ENCODE measurements at places on chromosomes 7 and 10. TPM values are rescaled to one million over a fixed set of nuclear protein-coding genes. Genes with fewer than 3 reads are reported as not detected.
A peak's percentile ranks its signal among the peaks of the same experiment; 100 is the strongest.

The EIF3B gene
- total RNA-seq = 269 TPM

DNA sequence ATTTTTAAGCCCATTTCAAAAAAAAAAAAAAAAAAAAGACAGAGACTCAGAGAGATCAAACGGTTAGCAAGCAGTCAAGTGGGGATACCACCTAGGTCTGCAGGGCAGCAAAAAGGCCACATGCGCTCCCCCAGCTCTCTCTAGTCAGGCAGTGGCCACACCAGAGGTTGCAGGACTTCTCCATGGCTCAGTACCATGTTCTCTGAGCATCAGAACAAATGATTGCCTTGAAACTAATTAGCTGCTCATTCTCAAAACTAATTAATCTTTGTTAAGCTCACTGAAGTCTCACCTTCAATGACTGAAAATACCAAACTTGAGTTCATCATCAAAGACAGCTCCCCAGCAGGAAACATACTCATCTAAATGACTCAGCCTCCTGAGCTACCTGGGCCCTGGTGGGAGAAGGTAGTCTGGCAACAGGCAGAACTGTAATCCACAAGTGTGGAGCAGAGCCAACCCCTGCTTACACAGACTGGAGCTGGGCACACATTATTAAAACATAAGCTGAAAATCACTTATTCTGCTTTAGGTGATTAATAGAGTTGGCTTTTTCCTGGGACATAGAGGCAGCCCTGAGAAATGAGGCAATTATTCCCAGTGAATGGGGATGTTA is 319.6 kb downstream of the GRID1 start:
- no peak overlapping the region for H3K27ac ChIP-seq
- DNase-seq = no peak
- peaks cover 8% of the 10 kb centered on the region for H3K27me3 ChIP-seq
- no peak overlapping the region for H3K4me3 ChIP-seq

GRCh38 chr7:17488829-17489228 is 190.4 kb downstream of the AHR start:
- no peaks in the 10 kb centered on the region for H3K36me3 ChIP-seq
- H3K4me3 ChIP-seq = no peak overlapping the region
- no peak overlapping the region for H3K27ac ChIP-seq

The ARHGEF5 gene
- total RNA-seq = 8.0 TPM

- H3K27me3 ChIP-seq = peaks cover 7% of the 10 kb centered on the region
- no peak for DNase-seq
- no peak overlapping the region for H3K27ac ChIP-seq
- H3K4me1 ChIP-seq = no peaks in the 10 kb centered on the region
These were observed 139.9 kb upstream of the ZNF438 start for GRCh38 chr10:31171402-31172083.

- H3K36me3 ChIP-seq = peaks cover 3% of the 10 kb centered on the region
- no peak within 1 kb of the TSS for H3K27ac ChIP-seq
- H3K4me1 ChIP-seq = no peaks in the 10 kb centered on the region
- peaks cover 52% of the 10 kb centered on the region for H3K27me3 ChIP-seq
- no peak for DNase-seq
- no peak within 1 kb of the TSS for H3K4me3 ChIP-seq
These were observed at the start of gene CRTAC1 for GRCh38 chr10:98030093-98030821. Gene CRTAC1, minus strand, starts transcription at chr10:98030621. Its CDS starts 149 bp downstream, at chr10:98030472.

GRCh38 chr7:51038573-51038972 is 255.9 kb upstream of the GRB10 start:
- no peaks in the 10 kb centered on the region for H3K4me1 ChIP-seq
- no peak overlapping the region for H3K4me3 ChIP-seq
- H3K36me3 ChIP-seq = no peaks in the 10 kb centered on the region
- H3K27ac ChIP-seq = no peak overlapping the region
- H3K27me3 ChIP-seq = peaks cover 2% of the 10 kb centered on the region
- DNase-seq = no peak

The CHAT gene
- total RNA-seq = 0.54 TPM

DNA sequence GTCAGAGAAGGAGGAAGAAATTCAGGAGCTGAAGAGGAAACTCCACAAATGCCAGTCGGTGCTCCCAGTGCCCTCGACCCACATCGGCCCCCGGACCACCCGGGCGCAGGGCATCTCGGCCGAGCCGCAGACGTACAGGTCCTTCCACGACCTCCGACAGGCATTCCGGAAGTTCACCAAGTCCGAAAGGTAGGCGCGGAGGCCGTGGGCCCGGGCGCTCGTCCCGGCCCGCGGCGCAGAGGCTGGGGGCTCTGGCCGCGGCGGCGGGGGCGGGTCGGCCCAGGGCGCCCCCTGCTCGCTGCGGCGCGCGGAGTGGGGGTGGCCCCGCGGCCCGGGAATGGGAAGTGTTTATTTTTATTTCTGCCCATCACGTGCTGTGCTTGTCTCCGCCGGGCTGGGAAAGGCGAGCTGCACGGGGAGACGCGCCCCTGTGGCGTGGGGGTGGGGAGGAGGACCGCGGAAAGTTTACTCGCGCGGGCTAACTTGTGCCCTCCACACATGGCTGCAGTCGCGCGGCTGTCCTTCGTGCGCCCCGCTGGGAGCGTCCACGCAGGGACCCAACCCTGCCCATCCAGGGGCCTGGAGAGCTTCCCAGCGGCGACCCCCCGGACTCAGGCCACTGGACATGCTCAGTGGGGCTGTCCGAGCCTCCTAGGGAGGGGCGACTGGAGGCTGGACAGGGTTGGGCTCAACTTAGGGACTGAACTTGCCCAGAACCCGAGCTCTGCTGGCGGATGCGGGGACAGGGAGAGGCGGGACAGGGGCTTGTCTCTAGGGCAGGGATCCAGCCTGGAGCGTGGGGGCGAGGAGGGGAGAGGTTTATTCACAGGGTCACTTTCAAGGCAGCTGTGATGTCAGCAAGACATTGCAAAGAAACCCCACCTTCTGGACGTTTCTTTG is 82.6 kb upstream of the PRKG1 start:
- no peak overlapping the region for H3K27ac ChIP-seq
- no peaks in the 10 kb centered on the region for H3K4me1 ChIP-seq
- H3K4me3 ChIP-seq = no peak overlapping the region
- no peaks in the 10 kb centered on the region for H3K36me3 ChIP-seq
- DNase-seq = no peak

DNA sequence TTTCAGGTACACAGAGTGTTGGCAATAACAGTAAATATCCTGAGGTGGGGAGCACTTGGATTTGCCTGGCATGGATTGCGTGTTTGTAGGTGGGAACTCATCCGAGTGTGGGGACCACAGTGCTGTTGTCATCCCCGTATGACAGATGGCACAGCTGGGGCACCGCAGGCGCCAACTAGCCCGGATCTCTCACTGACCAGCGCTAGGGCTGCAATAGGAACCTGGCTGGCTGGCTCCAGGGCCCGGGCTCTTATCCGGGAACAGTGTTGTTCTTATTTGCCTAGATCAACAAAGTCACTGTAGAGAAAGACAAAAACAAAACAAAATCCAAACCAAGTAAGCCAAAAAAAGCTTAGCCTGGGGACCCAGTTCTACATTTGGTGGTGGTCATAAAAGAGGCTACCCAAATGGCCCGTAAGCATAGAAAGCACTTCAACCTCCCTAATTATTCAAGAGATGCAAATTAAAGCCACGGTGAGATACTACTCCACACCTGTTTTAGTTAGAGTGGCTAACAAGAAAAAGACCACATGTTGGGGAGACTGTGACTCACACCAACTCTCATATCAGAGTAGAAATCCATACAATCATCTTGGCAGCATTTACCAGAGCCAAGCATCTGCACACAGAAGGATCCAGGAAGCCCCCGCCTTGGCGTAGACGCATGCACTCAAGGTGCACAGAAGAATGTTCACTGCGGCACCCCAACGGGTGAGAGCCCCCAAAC is 27.2 kb upstream of the PFKFB3 start:
- peaks cover 61% of the 10 kb centered on the region for H3K4me1 ChIP-seq
- DNase-seq = no peak
- peak overlapping the region; percentile 9 for H3K27ac ChIP-seq
- peaks cover 15% of the 10 kb centered on the region for H3K36me3 ChIP-seq

DNA sequence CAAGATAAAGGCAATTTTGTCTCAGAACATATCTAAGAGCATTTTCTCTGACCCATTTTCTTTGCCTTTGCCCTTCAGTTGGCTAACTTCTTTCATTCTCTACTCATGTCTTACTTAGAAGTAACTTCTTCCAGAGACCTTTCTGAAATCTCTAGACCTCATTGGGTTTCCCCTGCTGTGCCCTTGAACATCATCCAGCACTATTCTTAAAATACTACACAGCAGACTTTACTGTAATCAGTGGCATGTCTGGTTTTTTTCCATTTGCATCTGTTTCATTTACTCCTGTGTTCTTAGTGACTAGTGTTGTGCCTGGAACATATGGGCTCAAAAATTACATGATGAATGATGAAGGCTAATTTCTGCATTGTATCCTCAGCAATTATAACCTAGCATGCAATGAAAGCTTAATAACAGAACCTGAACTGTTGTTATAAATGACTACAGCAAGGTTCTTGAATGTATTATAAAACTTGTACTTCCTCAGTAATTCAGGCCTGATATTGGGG is 301.9 kb downstream of the CDK14 start:
- no peaks in the 10 kb centered on the region for H3K27me3 ChIP-seq
- no peak overlapping the region for H3K4me3 ChIP-seq
- no peaks in the 10 kb centered on the region for H3K36me3 ChIP-seq
- no peaks in the 10 kb centered on the region for H3K4me1 ChIP-seq
- DNase-seq = no peak

DNA sequence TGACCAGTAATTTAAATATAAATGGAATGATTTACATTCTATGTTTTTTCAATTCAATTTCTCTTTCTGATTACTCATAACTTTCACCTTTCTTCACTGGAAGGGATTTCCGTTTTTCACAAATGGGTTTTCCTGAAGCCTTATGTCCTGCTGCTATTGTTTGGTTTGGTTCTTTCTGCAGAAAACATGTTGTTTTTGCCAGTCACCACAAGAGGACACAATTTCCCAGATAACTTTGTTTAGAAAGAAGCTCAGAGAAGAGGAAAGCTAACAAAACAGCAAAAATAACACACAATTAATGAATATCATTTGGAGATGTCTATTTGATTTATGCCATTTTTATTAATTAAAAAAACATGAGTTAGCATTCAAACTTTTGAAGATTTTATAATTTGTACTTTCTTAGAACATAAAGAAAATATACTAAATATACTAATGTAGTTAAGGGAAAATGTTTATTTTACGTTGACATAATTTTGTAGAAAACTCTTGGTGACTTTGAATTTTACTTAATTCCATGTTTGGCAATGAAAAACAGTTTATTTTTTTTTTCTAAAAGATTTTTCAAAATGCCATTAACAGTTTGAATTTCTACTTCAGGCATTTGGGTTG is 4.6 kb upstream of the TWIST1 start:
- H3K4me3 ChIP-seq = no peak overlapping the region
- H3K27ac ChIP-seq = no peak overlapping the region
- H3K27me3 ChIP-seq = peaks cover 38% of the 10 kb centered on the region
- H3K36me3 ChIP-seq = no peaks in the 10 kb centered on the region
- DNase-seq = no peak

GRCh38 chr7:157263156-157263555 is 73.6 kb upstream of the DNAJB6 start:
- H3K4me3 ChIP-seq = no peak overlapping the region
- DNase-seq = no peak
- H3K36me3 ChIP-seq = peaks cover 35% of the 10 kb centered on the region
- H3K4me1 ChIP-seq = no peaks in the 10 kb centered on the region
- H3K27ac ChIP-seq = no peak overlapping the region
- no peaks in the 10 kb centered on the region for H3K27me3 ChIP-seq

The NEUROG3 gene
- not detected for total RNA-seq

The CCL24 gene
- total RNA-seq = not detected

The UCMA gene
- not detected for total RNA-seq

The C1QL3 gene
- not detected for total RNA-seq

GRCh38 chr7:157497367-157497743 is 160.6 kb downstream of the DNAJB6 start:
- peaks cover 9% of the 10 kb centered on the region for H3K27me3 ChIP-seq
- no peak for DNase-seq
- peaks cover 51% of the 10 kb centered on the region for H3K4me1 ChIP-seq
- H3K27ac ChIP-seq = no peak overlapping the region

All from activated T-helper 1 cell treated with anti-CD3 and anti-CD28 coated beads, Interleukin-12 subunit alpha, Interleukin-12 subunit beta, Interleukin-2, Interleukin-4 antibody, amounts not matched to agents 30 ng/mL and 10 ng/mL and 1 ng/mL, durations not matched to agents 14 hours and 24 hours and 36 hours (primary cell).